ENCODE measurements at places on chromosomes 12 and 14. TPM values are rescaled to one million over a fixed set of nuclear protein-coding genes. Genes with fewer than 3 reads are reported as not detected.

- no peaks in the 10 kb centered on the region for H3K4me1 ChIP-seq
- H3K27me3 ChIP-seq, result no peaks in the 10 kb centered on the region
- no peak for DNase-seq
Measured at GRCh38 chr12:129215556-129215955, 362.3 kb downstream of the GLT1D1 start.

DNA sequence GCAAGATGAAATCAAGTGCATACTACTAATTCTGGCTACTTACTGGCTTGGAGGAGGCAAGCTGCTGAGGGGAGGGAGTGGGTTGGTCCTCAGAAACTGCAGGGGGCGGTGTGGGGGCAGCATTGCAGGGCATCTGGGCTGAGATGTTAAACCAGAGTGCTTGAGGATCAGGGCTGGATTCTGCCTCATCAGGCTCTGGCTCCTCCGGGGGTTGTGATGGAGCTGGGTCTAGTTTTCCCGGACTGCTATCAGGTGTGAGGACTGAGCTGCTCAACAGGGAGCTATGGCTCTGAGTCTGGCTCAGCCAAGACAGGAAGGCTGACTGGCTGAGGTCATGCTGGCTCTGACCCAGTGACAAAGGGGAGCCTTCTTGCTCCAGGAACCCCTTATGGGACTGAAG is 28.6 kb downstream of the BAZ2A start:
- no peaks in the 10 kb centered on the region for H3K27me3 ChIP-seq
- DNase-seq, result peak; percentile 6
- no peak overlapping the region for H3K4me3 ChIP-seq
- peak overlapping the region; percentile 19 for H3K27ac ChIP-seq

DNA sequence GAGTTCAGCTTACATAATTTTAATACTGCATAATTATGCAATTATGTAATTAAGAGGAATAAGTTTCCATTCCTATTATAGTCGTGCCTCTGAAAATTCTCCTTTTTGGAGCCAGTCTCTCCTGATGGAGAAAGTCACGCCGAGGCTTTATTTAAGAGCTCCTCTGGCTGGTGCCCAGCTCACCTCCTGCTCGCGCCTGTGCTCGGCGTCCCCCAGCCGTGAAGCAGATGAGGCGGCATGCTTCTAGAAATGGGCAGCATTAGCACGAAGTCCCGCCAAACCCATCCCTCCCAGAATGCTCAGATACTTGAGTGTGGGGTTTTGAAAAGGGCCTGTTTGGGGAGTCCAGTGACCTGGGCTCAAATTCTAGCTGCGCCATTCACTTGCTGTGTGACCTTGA is 153.0 kb downstream of the PHETA1 start:
- no peak overlapping the region for H3K4me3 ChIP-seq
- H3K27ac ChIP-seq, result no peak overlapping the region
- no peak for DNase-seq
- H3K36me3 ChIP-seq, result no peaks in the 10 kb centered on the region
- no peaks in the 10 kb centered on the region for H3K27me3 ChIP-seq

GRCh38 chr12:62296001-62296400 is 35.8 kb downstream of the USP15 start:
- DNase-seq, result no peak
- no peak overlapping the region for H3K4me3 ChIP-seq
- H3K27ac ChIP-seq, result peak overlapping the region; percentile 60
- H3K4me1 ChIP-seq, result peaks cover 55% of the 10 kb centered on the region

Gene GPR84
- 0.62 TPM for total RNA-seq
